Neural crest cell (in vitro differentiated cells): ENCODE measurements at places on chromosomes 3 and 15. TPM values are rescaled to one million over a fixed set of nuclear protein-coding genes. Genes with fewer than 3 reads are reported as not detected.

The ASB14 gene
- not detected in 2 replicates for total RNA-seq

The STAC gene
- 0.93 and 1.3 TPM in 2 replicates for total RNA-seq

The TIGIT gene
- not detected in 2 replicates for total RNA-seq

The TOP2B gene
- total RNA-seq, result 169 and 170 TPM in 2 replicates

The THBS1 gene
- total RNA-seq, result 17.3 and 20.7 TPM in 2 replicates

The KCNAB1 gene
- 0.18 and 0.79 TPM in 2 replicates for total RNA-seq

The MEGF11 gene
- 0.49 and 1.0 TPM in 2 replicates for total RNA-seq

The MOBP gene
- not detected in 2 replicates for total RNA-seq

The SEMA3B gene
- 2.3 and 2.9 TPM in 2 replicates for total RNA-seq

The GCHFR gene
- total RNA-seq, result 9.1 and 9.9 TPM in 2 replicates

The DGKG gene
- total RNA-seq, result 0.18 TPM in 1 of 2 replicates, not detected in the other

The KIF23 gene
- 67.3 and 69.6 TPM in 2 replicates for total RNA-seq

The MASP1 gene
- 0.58 and 1.4 TPM in 2 replicates for total RNA-seq

The SLC24A5 gene
- 0.16 TPM in 1 of 2 replicates, not detected in the other for total RNA-seq

The STRA6 gene
- 138 and 146 TPM in 2 replicates for total RNA-seq

The TPM1 gene
- total RNA-seq, result 67.5 and 71.0 TPM in 2 replicates

The CACNA1D gene
- 1.1 and 2.3 TPM in 2 replicates for total RNA-seq

The KLHL6 gene
- 0.11 and 0.12 TPM in 2 replicates for total RNA-seq

The MESP2 gene
- 0.36 and 0.42 TPM in 2 replicates for total RNA-seq

The DPPA2 gene
- 0.86 and 1.1 TPM in 2 replicates for total RNA-seq

The ABI3BP gene
- not detected in 2 replicates for total RNA-seq

The MKRN3 gene
- 3.0 and 3.8 TPM in 2 replicates for total RNA-seq

The CCR8 gene
- total RNA-seq, result not detected in 2 replicates

The SPG21 gene
- 71.8 and 73.5 TPM in 2 replicates for total RNA-seq

The UBAP1L gene
- total RNA-seq, result 3.6 and 4.5 TPM in 2 replicates

The RARRES1 gene
- 1.4 and 2.5 TPM in 2 replicates for total RNA-seq

The UNC13C gene
- total RNA-seq, result 1.3 and 1.5 TPM in 2 replicates

The WDR5B gene
- 6.8 and 7.3 TPM in 2 replicates for total RNA-seq
